ENCODE measurements at places on chromosomes 6 and 20.

- no peak for DNase-seq
These were observed 108.9 kb downstream of the SNX5 start for GRCh38 chr20:17859616-17860232.

GRCh38 chr20:33434434-33434833, 9.1 kb downstream of the SNTA1 start:
- DNase-seq: no peak

DNA sequence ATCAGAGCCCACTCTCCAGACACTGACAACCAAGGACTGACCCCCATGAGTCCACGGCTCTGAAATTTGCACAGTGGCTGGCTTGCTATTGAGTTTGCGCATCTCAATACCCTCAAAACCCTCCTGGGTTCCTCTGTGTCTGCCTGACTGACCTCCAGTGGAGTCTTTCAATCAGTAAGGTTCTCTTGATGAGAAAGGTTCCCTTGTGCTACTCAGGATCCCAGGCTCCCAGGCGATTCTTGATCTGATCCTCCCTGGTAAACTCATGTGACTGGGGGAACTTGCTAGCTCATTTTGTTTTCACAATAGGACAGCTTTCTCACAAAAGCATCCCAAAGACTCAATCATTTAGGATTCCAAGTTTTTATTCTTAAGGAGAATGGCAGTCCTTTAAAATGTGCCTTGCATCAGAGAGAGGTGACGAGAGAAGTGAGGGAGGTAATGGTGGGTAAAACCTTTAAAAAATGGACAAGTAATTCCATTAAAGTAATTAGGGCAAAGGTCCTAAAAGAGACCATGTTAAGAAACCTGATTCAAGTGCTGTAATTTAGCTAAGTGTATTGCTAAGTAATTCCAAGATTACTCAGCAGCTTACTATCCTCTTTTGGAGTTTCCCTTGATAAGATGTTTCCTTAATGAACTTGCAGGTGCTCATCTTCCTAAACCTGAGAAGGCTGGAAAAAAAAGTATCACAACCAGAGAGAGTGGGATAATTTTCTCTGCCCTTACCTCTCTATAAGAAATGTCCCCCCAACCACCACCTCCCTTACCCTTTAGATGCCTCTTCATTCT, 304.7 kb upstream of the SGK1 start:
- DNase-seq: peak; percentile 59

- no peak for DNase-seq
These were observed 35.0 kb upstream of the ENTPD6 start for GRCh38 chr20:25160467-25160866.

DNA sequence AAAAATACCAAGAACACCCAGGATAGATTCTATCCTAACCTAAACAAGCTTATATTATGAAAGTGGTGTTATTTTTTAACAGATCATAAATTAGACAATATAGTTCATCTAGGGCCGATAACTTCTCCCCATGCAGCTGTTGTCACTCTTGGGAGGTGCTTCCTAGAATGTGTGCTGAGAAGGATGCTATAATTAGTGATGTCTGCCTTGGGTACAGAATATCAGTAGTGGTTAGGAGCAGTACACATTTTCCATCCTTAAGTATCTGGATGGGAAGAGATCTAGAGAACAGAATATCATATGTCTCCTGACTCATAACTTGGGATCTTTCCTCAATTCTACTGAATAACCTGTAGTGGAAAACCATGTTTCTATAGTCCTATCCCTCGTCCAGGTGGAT, 214.5 kb downstream of the BCKDHB start:
- DNase-seq: no peak

DNA sequence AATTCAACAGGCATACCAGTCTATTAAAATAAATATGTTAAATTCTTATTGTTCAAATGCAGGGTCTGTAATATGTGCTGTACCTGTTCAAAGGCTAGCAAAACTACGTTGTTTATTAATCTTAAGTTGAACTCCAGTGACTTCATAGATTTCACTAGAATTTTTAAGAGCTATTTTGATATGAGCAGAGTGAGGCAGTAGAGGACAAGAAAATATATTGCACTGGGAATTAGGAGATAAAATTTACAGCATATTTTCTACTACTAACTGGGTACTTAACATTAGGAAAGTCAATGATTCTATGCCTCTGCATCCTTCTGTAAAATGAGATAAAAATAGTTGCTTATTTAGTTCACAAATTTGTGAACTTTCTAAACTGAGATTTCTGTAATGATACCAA, 162.2 kb upstream of the BMP5 start:
- DNase-seq: no peak

- no peak for DNase-seq
These were observed 8.5 kb downstream of the LRRC1 start for GRCh38 chr6:53803081-53803860.

- DNase-seq: no peak
These were observed 116.2 kb upstream of the PLCB4 start for GRCh38 chr20:8952721-8953120.

DNA sequence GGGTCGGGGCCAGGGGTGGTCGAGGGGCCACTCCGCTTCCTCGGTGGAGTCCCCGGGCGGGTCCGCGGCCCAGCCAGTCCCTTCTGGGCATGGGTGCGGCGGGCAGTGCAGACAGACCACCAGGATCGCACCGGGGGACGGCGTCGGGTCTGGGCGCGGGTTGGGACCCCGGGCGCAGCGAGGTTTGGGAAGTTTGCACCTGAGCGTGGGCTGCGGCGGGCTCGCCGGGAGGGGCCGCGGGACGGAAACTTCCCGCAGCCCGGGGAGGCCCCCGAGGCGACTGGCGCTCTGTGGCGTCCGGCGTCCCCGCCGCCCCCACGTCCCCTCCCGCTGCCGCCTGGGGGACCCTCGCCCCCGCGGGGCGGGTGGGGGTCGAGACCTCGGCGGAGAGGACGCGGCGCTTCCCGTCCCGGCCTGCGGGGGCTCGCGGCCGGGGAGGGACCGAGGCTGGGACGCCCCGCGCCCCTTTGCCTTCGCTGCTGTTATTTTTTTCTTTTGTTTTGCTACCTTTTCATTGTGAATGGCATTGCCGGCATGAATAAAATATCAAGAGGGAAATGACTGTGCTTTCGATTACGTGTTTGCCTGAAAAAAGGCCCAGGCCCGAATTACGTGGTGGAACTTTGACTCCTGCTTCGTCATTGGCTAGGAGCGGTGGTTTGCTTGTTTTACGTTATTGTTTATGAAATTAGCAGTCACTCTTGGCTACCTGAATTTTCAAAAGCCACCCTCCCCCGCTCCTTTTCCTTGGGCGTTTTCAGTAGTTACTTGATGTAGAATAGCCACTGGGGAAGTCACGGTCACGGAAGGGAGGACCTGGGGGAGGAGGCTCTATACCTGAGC, 703 bp downstream of the SNX9 start:
- DNase-seq: peak; percentile 88

GRCh38 chr20:48155268-48155667, 370.0 kb upstream of the SULF2 start:
- DNase-seq: no peak

DNA sequence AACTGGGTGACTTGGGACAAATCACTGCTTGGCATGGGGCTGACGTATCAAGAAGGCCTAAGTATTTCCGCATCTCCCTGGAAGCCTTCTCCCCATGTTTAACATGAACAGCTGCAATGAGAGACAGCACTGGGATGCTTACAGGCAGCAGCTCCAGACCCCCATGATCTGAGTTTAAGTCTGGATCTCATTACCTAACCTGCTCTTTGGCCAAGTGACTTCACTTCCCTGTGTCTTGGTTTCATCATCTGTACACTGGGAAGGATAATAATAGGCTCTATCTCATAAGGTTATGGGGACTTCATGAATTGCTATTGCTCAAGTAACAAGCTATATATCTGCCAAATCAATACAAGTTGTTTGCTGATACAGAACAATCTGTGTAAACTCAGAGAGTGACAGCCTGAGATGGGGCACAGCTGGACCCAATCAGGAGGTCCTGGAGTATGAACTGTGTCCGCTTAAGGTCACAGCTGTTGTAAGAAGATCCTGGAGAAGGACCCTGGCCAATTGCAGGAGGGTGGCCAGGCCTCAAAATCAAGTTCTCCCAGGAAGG, 56.0 kb downstream of the TGM2 start:
- DNase-seq: no peak

DNA sequence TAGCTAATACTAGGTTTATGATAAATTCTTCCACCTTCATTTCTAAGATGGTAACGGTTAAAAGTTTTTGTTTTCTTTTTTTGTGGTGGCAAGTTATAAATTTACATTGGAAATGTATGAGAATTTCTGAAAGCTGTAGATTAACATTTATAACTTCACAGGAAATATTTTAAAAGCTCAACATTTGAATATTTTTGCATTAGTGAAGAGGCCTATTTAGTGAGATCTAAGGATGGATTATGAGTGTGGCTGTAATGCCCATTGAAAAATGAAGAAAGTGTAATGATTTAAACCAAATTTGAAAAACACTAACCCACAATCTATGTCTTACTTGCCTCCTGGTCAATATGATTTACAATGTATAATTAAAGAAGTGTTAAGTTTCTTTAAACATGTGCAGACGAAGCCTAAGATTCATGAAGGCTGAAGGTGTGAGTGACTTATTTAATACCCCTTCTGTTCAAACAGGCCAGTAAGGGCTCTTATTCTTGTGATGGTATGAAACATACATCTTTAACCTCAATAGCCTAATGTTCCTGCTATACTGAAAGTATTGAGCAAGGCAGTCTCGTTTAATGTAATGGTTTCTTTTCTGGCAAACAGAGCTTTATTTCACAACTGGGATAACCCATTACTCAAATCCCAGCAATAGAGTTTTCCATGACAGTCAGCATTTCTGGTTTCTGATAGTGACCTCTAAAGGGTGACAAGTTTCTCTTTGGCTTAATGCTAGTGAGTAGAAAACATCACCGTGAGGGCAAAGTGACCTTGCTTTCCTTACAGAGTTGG, 13.2 kb downstream of the HDGFL1 start:
- no peak for DNase-seq

GRCh38 chr6:36126553-36127458, 3.5 kb upstream of the MAPK13 start:
- DNase-seq: peak; percentile 56

DNA sequence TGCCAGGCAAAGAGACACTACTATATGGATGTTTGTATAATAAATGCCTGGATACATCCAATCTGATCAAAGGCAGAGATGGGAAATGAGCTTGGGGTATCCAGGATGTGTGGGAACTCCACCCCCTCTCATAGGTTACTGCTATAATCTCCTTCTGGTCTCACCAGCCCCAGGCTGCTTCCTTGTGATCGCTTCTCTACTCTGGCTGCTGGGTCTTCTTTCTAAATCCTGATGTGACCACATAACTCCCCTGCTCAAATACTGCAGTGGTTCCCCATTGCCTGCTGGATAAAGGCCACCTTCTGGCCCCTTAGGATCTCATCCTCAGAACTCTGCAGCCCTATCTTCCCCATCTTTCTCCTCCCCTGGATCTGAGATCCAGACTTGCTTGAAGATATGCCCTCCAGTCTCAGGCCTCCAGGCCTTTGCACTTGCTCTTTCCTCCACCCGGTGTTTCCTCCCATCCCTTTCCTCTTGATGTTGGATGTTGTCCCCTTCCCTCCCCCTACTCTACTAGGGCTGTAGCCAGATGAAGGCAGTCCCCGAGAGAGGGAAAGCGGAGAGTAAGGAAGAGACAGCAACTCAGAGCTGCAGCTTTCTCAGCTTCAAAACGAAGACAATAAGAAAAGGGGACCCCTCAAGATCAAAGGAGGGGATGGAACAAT, 828 bp upstream of the XKR7 start:
- no peak for DNase-seq

- DNase-seq: no peak
These were observed 2.0 kb upstream of the MAFB start for GRCh38 chr20:40690836-40691565.

DNA sequence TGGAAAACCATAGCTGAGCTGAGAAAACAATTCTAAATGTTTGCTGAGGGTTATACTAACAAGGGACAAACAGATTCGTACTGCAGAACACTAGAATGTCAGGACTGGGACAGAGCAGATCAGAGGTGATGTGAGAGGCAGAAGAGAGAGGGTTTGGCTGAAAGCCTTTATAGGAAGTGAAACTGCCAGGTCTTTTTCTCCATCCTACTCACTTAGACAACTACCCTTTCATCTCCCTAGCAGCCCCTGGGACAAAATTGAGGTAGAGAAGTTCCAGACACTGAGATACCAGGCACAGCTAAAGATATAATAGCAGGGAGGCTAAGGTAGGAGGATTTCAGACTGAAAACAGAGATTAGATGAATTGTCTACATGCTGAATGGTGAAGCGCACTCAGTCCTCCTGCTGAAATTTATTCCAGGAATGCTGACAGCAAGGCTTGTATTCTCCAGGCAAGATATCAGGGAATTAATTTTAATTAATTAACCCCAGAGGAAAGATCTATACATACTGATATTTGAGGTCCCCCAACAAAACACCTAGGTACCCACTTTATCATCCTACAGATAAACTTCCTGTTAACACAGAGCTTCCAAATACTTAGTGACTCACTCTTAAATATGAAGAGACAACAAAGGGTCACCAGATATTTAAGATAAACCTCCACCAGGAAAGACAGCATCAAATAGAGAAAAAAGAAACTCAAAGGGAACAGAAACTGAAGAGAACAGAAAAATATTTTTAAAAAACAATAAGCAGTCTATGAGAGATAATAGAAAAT, 12.6 kb upstream of the EIF2S2 start:
- no peak for DNase-seq

GRCh38 chr20:22836877-22837276, 198.2 kb upstream of the SSTR4 start:
- DNase-seq: peak; percentile 47

GRCh38 chr6:6090861-6091607, 84.3 kb upstream of the NRN1 start:
- no peak for DNase-seq

GRCh38 chr20:33859157-33859695, 48.1 kb downstream of the CHMP4B start:
- no peak for DNase-seq

DNA sequence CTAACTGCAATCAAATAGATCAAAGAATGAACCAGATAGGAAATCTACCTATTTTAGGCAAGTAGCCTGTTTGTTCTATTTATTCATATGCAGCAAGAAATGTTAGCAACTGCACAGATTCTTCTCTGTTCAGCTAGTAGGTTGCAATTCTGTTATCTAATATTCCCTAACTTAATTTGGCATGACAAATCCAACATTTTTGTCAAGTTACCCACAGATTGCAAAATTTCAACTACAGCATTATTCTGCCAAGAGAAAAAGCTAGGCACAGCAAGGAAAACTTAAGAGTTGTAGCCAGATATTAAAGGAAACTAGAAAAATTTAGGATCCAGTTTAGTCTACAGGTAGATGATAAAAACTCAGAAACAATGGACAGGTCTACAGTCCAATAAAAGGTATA, 104.4 kb upstream of the SYNCRIP start:
- DNase-seq: peak; percentile 2

All from epithelial cell of esophagus (primary cell).